AG04449 (cell line): ENCODE measurements at places on chromosomes 6 and 20.

GRCh38 chr20:10332656-10333415 is 101.2 kb downstream of the MKKS start:
- no peak for DNase-seq

- no peak for DNase-seq
These were observed 37.4 kb downstream of the RBM24 start for GRCh38 chr6:17318435-17319165.

DNA sequence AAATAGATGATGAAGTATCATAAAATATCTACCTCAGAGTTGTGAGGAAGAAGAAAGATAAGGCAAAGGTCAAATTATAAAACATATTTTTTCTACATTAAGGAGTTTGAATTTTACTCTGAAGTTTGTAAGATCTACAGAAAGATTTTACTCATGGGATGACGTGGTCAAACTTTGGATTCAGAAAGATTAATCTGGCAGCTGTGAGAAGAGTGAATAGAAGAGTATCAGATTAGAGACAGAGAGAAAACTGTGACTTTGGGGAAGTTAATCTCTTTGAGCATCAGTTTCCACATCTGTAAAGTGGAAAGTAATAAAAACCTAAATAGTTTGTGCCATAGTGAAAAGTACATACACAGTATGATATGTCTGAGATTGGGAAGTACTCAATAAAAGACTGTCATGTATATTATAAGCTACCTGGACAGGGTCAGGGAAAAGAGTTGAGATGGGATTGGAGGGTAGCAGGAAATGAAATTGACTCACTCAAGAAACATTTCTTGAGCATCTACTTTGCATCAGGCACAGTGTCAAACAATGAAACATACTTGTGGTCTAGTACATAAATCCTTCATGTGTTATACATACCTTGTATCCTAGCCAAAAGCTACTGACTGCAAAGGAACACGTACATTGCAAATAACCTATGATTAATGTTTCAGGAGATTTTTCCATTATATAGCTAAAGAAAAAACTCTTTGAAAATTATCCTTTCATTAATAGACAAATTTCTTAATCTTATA is 222.1 kb downstream of the TMEM200A start:
- peak; percentile 49 for DNase-seq

- DNase-seq = no peak
These were observed 123.9 kb upstream of the GJE1 start for GRCh38 chr6:142008781-142009180.

GRCh38 chr6:10331334-10331968 is 83.4 kb downstream of the TFAP2A start:
- DNase-seq = no peak

DNA sequence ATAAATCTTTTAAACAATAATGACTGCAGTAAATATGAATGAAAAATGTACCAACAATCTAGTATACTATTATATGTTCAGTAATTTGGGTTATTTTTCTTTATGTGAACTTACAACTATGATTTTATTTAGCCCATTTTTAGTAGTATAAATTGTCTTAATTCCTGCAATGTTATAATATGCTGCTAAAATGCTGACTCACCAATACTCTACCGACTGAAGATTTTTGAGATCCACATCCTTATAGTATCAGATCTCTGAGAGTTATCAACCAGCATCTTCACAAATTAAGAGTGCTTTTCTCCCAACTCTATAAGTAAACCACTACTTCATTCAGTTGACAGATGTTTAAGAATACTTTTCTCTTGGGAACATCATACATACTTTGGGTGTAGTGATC is 16.6 kb downstream of the CDC40 start:
- DNase-seq = no peak

- DNase-seq = no peak
These were observed 12.5 kb upstream of the POU3F2 start for GRCh38 chr6:98821756-98822405.

- no peak for DNase-seq
These were observed 79.2 kb upstream of the PLN start for GRCh38 chr6:118468682-118469465.

DNA sequence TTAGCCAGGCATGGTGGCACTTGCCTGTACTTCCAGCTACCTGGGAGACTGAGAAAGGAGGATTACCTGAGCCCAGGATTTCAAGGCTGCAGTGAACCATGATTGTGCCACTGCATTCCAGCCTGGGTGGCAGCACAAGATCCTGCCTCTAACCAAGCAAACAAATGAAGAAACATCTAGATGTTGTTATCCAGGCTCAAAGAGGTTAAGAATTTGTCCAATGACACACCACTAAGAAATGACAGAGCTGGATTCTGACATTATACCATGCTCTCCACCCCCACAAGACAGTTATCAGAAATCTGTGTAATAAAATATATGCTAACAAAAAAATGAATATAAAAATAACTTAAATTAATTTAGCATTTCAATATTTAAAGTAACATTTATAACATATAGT is 925.5 kb upstream of the SLC35B3 start:
- no peak for DNase-seq

- DNase-seq = no peak
These were observed 340.0 kb downstream of the ADGRB3 start for GRCh38 chr6:68975064-68975463.

- no peak for DNase-seq
These were observed 5.8 kb upstream of the CDH4 start for GRCh38 chr20:61246269-61246668.

DNA sequence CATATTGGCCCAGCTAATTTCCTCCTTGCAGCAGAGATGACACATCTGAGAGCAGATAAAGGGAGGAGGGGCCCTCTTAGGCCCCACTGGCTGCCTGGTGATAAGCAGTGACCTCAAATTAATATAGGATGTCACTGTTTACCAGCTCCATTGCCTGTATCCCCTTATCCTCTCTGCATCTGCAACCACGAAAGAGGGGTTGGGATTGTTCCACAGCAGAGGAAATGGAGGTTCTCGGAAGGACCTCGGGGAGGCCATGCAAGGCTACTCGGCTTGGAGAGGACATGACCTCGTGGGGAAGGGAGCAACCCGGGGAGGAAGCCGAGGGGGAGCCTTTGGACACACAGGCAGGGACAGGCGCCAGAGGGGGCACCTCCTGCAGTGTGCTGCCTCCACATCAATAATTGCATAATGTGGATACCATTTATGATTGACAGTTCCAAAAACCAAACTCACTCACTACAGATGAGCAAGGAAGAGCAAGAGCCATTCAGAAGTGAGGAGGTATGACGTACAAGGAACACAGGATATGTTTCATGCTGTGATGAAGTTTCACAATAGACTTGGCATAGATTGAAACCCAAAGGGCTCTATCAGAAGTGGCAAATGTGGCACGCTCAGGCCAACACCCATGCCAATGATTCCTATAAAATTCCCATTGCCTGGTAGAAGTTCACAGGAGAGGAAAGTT is 177.2 kb upstream of the RNF24 start:
- no peak for DNase-seq

- DNase-seq = no peak
These were observed 106.0 kb upstream of the CDH4 start for GRCh38 chr20:61146023-61146422.

DNA sequence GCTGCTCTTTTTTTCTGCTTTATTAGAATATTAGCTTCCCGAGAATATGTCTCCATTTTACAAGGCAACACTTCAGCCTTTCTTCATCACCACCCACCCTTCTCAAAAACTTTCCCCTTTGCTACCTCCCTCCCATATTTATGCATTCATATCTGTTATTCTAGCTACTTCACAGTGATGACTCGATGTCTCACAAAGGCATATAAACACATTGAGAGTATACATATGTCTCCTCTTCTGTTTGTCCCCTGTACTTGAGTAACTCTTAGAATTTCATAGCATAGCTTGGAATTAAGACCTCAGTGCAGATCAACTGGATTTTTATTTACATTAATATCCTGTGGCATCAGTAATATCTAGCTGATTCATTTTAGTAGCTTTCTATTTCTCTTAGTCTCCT is 6.5 kb downstream of the RNF144B start:
- DNase-seq = no peak

GRCh38 chr6:170129691-170130171 is 161.1 kb downstream of the DLL1 start:
- DNase-seq = no peak

DNA sequence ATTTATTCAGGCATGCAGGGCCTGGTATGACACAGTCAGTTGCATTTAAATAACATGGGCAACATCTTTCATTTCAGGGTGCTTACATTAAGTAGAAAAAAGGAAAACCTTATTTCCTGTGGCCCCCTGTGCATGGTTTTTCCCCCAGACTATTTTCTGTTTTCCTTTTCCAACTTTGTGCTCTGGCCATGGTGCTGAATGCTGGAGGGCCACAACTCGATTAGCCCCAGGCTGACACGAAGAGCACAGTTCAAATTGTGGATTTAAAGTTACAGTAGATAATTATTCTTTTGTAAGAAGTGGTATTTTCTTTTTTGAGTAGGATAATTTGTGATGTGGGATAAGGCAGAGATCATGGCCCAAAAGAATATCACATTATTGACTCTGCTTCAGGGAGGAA is 332.0 kb downstream of the HAO1 start:
- no peak for DNase-seq

GRCh38 chr6:2545383-2546038 is 205.2 kb downstream of the MYLK4 start:
- no peak for DNase-seq

DNA sequence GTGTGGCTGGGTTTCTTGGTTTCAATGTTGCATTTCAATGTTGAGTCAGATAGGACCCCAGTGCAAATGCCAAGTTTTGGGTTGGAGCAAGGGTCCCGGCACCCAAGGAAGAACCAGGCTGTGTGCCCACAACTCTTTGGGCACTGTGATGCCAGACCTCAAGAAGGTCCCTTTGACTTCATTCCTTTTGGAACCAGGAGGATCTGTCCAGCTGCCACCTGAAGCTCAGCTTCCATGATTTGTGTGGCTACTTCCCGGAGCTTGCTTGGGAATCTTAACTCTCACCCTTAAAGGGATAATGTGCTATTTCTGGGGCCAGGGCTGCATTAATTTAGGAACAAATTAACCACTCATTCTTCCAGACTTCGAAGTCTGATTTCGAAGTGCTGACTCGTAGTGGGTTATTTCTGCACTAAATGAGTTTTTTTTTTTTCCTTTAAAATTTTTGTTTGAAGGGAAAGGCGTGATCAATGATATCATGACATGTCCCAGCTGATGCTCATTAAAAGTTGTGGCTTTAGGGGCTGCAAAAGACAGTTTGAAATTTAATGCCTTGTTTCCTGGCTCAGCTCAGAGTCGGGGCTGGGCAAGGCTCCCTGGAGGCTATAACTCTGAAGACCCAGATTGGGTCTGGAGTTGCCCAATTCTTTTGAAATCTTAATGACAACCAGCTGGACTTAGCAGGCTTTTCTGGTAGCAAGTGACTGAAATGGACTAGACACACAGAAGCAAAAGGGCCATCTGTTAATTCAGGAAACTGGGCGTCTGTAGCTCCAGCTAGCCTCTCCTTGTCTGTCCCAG is 24.0 kb upstream of the PHACTR3 start:
- DNase-seq = no peak

- DNase-seq = no peak
These were observed 31.5 kb downstream of the PDRG1 start for GRCh38 chr20:31920275-31920855.

- no peak for DNase-seq
These were observed 467.6 kb downstream of the DHX35 start for GRCh38 chr20:39429726-39430125.

- no peak for DNase-seq
These were observed 49.3 kb upstream of the MYL9 start for GRCh38 chr20:36491901-36492617.

- DNase-seq = no peak
These were observed 46.7 kb upstream of the SUPT3H start for GRCh38 chr6:45424451-45424861.
